ENCODE measurements at places on chromosomes 7 and 10. TPM values are rescaled to one million over a fixed set of nuclear protein-coding genes. Genes with fewer than 3 reads are reported as not detected.

CDC14C gene
- not detected for total RNA-seq

FAM13C gene
- total RNA-seq, result 5.0 TPM

ZNF33B gene
- total RNA-seq, result 4.1 TPM

C7orf57 gene
- not detected for total RNA-seq

PRPS1L1 gene
- total RNA-seq, result not detected

SH2B2 gene
- total RNA-seq, result 3.1 TPM

AZGP1 gene
- total RNA-seq, result not detected

MRC1 gene
- under 0.01 TPM for total RNA-seq

AGR3 gene
- total RNA-seq, result not detected

IGF2BP3 gene
- 77.8 TPM for total RNA-seq

WNT8B gene
- total RNA-seq, result not detected

NEUROG3 gene
- not detected for total RNA-seq

TSPAN12 gene
- 5.2 TPM for total RNA-seq

ITGB8 gene
- total RNA-seq, result 95.7 TPM

RHOBTB1 gene
- total RNA-seq, result 15.8 TPM

OR2A12 gene
- total RNA-seq, result not detected

PSPH gene
- 47.9 TPM for total RNA-seq

GAD2 gene
- total RNA-seq, result not detected

NME8 gene
- not detected for total RNA-seq

DRGX gene
- not detected for total RNA-seq

SDK1 gene
- total RNA-seq, result 0.78 TPM

ZNF800 gene
- total RNA-seq, result 11.3 TPM

CALHM1 gene
- total RNA-seq, result not detected

FOXP2 gene
- 0.26 TPM for total RNA-seq

NPC1L1 gene
- total RNA-seq, result 0.07 TPM

NKX1-2 gene
- not detected for total RNA-seq

LRRC17 gene
- total RNA-seq, result 103 TPM

ERVW-1 gene
- not detected for total RNA-seq

NEUROD6 gene
- total RNA-seq, result not detected

OR2A1 gene
- 0.07 TPM for total RNA-seq

ZPBP gene
- total RNA-seq, result not detected

STX1A gene
- 40.8 TPM for total RNA-seq

ANKRD26 gene
- total RNA-seq, result 6.8 TPM

MMD2 gene
- not detected for total RNA-seq

DAGLB gene
- 18.3 TPM for total RNA-seq

CH25H gene
- 0.20 TPM for total RNA-seq

ECHDC3 gene
- 4.4 TPM for total RNA-seq

STEAP1B gene
- total RNA-seq, result 23.4 TPM

FBXO24 gene
- total RNA-seq, result 0.13 TPM
